ENCODE measurements at places on chromosomes 2 and 18.

DNA sequence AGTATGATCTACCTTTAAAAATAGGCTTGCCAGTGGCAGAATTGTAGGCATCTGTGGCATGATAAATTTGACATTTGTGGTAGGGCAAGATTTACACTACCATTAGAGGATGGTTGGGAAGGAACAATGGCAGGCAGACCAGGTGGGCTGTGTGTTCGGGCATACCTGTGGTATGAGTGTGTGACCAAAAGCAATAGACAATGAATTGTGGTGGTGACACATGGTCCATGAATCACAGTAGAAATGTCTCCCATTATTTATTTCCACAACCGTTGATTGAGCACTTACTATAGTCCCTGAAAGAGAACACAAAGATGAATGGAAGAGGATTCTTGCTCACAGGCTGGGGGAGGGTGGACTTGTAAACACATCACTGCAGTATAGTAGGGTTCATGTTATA is 29.9 kb upstream of the RUFY4 start:
- DNase-seq, result no peak

DNA sequence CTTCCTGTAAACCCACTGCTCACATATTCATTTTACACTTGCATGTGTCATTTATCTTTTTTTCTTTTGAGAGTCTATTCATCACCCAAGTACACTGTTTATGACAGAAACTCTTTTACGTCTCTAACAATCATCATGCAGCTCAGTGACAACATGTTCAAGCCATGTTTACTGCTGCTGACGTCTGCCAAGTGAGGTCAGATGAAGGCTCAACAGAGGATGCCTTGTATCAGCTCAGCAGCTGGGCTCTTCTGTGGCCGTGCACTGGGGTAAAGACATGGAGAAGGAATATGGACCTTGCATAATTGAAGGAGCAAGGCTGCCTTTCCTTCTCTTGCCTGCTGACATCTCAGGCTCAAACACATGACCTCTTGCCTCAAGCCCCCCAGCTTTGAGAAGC is 99.6 kb downstream of the ADD2 start:
- no peak for DNase-seq

- DNase-seq, result no peak
Observed at GRCh38 chr2:68466361-68466777, 725 bp downstream of the FBXO48 start.

DNA sequence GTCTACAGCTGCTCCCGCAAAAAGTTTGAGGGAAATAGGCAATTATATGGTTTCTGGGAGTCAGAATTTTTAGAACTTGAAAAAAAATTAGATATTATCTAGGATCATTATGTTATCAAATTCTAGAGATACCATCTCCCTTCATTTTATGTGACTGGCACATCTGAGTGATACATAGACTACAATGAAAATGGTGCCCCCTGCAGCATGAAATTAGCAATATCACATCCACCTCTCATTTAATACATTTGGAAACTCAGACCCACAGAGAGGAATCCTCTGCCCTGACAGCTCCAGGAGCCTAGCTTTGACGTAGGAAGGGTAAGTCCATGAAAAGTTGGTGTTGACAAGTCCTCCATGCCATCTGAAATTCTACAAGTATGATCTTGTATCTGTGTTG is 381.6 kb downstream of the SUCLG1 start:
- no peak for DNase-seq

DNA sequence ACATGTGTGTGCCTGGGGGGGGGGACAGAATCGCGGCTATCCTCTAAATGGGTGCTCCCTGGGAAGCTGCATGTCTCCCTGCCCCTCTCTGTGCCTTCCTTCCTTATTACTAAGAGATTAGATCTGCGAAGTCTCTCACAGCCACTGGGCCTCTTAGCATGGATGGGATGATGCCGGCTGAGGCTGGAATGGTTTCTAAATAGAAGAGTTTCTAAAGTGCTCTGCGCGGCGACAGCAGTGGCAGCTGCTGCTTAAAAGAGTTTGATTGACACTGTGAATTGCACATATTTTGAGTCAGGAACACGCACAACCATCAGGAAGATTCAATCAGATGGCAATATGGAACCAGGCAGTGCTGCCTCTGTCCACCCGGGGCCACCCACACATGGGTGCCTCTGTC is 163.8 kb downstream of the CLIP4 start:
- DNase-seq, result no peak

- DNase-seq, result no peak
Observed at GRCh38 chr2:64635976-64636911, 17.5 kb downstream of the SERTAD2 start.

- no peak for DNase-seq
Observed at GRCh38 chr2:7904319-7904718, 777.5 kb upstream of the ID2 start.

DNA sequence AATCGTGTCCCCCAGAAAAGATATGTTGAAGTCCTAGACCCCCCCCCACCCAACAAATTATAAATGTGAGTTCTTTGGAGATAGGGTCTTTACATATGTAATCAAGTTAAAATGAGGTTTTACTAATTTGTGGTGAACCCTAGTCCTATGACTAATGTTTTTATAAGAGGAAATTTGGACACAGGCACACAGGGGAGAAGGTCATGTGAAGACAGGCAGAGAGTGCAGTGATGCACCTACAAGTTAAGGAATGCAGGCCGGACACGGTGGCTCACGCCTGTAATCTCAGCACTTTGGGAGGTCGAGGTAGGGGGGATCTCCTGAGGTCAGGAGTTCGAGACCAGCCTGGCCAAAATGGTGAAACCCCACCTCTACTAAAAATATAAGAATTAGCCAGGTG is 5.8 kb upstream of the PMAIP1 start:
- DNase-seq, result no peak

- DNase-seq, result peak; percentile 78
Observed at GRCh38 chr2:171160119-171160955, at the start of gene TLK1. TLK1 (minus strand) TSS chr2:171160893; CDS start chr2:171160428, 465 bp downstream.

GRCh38 chr2:28736034-28736433 is 15.6 kb upstream of the PPP1CB start:
- peak; percentile 53 for DNase-seq

- DNase-seq, result no peak
Observed at GRCh38 chr2:11618708-11619062, 51.3 kb downstream of the NTSR2 start.

GRCh38 chr2:48767330-48767729 is 11.8 kb upstream of the LHCGR start:
- no peak for DNase-seq

GRCh38 chr2:65788556-65788955 is 356.2 kb upstream of the SPRED2 start:
- DNase-seq, result no peak

DNA sequence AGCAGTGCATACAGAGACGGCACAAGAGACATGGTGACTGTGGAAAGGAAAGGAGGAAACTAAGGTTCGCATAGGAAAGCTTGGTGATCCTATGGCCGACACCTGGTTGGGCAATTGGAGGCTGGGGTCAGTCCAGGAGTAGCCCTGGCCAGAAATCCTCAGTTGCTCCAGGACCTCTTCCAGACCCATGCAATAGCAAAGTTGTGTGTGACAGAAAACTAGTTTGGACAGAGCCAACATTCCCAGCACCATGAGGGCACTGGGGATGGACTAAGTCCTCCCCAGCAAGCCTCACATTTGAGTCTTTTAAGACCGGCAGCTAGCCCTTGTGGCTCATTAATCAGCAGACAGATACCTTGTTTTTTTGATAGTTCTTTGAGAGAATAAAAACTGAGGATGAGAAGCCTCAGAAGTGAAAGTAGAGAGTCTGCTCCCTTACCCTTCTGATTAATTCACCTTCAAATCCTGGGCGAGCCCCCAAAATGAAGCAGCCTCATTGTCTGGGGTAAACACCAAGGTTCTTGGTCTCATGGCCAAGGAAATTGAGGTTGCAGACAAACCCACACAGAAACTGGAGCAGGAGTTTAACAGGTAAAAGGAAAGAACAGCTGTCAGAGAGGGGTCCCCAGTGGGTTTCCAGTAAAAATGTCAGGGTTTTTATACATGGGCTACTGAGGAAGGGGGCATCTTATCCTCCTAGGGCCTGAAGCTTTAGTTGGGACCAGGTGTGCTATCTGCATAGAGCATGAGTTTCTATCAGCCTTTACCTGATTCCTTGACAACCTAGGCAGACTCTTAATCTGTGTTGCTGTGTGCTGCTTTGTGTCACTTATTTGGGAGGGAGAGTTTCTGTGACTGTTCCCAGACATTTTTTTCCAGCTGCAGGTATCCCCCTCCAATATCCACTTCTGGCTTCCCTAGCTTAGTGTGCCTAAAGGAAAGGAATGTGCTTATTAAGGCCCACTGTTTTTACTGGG is 39.1 kb downstream of the STK17B start:
- no peak for DNase-seq

GRCh38 chr2:38016219-38016618 is 59.7 kb downstream of the CYP1B1 start:
- DNase-seq, result no peak

DNA sequence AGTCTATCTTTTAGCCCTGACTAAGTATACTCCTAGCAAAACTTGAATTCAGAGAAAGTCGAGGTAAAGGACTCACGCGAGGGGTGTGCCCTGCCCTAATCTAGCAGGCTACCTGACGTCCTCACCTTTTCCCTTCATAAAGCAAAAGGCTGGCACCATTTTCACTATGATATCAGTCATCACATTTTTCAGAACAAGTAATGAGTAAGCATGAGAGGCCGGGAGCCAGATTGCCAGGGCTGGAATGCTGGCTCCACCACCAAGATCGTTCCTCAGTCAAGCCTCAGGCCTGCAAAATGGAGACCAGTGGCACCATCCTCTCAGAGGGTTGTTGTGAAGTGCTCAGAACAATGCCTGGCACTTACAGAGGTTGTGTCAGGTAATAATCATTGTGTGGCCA is 18.7 kb upstream of the NCKAP5 start:
- no peak for DNase-seq
